ENCODE measurements at places on chromosomes 11 and 22.

GRCh38 chr22:46058091-46058420, 81.1 kb upstream of the WNT7B start:
- peaks cover 76% of the 10 kb centered on the region for H3K27me3 ChIP-seq
- no peaks in the 10 kb centered on the region for H3K36me3 ChIP-seq
- H3K4me1 ChIP-seq, result no peaks in the 10 kb centered on the region

GRCh38 chr11:48142889-48143288, 73.7 kb upstream of the OR4B1 start:
- no peaks in the 10 kb centered on the region for H3K4me1 ChIP-seq
- no peaks in the 10 kb centered on the region for H3K27me3 ChIP-seq
- no peaks in the 10 kb centered on the region for H3K36me3 ChIP-seq
- no peak overlapping the region for H3K4me3 ChIP-seq
- DNase-seq, result peak; percentile 21

DNA sequence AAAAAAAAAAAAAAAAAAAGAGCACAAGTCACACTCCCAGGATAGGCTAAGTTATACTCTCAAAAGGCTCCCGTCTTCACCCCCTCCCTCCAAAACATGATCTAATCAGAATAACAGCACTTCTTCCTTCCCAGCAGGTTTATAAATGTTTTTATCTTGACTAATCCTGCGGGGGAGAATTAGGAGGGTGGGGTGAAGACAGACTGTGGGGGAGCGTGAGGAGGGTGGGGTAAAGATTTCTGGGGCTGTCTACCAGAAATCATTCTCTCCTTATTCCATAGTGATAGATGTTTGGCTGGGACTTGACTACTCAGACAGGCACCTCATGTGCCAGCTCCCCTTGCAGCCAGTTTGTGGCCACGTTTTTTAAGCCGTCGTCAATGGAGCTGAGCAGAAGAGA, 17.0 kb downstream of the KCNE3 start:
- H3K4me3 ChIP-seq, result no peak overlapping the region
- H3K27ac ChIP-seq, result no peak overlapping the region
- no peaks in the 10 kb centered on the region for H3K36me3 ChIP-seq
- no peaks in the 10 kb centered on the region for H3K4me1 ChIP-seq

DNA sequence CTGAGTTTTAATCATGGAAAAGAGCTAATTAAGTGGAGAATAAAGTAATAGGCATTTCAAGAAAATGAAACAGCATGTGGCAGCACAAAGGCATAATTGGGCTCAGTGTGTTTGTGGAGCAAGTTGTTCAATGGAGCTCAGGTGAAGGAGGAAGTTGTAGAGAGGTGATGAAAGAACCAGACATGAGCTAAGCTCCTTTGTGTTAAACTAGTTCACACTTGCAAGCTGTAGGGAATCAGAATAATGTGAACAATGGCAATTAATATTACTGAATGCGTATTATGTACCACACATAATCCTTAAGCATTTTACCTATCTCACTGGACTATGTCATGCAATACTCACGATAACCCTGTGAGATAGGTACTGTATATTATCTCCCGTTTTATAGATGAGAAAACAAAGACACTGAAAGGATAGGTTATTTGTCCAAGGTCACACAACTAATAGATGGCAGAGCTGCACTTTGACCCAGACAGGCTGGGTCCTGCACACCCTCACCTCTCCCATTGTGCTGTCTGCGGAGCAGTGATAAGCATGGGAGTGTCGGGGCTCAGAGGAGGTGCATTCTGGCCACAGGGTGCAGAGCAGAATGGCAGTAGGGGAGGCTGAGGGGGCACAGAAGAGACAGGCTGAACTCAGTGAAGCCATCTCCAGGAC, 8.9 kb downstream of the OLFML1 start:
- H3K27me3 ChIP-seq, result no peaks in the 10 kb centered on the region
- no peak for DNase-seq
- no peak overlapping the region for H3K4me3 ChIP-seq
- peaks cover 5% of the 10 kb centered on the region for H3K4me1 ChIP-seq
- no peak overlapping the region for H3K27ac ChIP-seq

GRCh38 chr11:95586155-95586554, 203.4 kb downstream of the FAM76B start:
- no peaks in the 10 kb centered on the region for H3K36me3 ChIP-seq
- H3K27me3 ChIP-seq, result no peaks in the 10 kb centered on the region
- H3K4me3 ChIP-seq, result no peak overlapping the region
- H3K27ac ChIP-seq, result no peak overlapping the region
- no peak for DNase-seq

DNA sequence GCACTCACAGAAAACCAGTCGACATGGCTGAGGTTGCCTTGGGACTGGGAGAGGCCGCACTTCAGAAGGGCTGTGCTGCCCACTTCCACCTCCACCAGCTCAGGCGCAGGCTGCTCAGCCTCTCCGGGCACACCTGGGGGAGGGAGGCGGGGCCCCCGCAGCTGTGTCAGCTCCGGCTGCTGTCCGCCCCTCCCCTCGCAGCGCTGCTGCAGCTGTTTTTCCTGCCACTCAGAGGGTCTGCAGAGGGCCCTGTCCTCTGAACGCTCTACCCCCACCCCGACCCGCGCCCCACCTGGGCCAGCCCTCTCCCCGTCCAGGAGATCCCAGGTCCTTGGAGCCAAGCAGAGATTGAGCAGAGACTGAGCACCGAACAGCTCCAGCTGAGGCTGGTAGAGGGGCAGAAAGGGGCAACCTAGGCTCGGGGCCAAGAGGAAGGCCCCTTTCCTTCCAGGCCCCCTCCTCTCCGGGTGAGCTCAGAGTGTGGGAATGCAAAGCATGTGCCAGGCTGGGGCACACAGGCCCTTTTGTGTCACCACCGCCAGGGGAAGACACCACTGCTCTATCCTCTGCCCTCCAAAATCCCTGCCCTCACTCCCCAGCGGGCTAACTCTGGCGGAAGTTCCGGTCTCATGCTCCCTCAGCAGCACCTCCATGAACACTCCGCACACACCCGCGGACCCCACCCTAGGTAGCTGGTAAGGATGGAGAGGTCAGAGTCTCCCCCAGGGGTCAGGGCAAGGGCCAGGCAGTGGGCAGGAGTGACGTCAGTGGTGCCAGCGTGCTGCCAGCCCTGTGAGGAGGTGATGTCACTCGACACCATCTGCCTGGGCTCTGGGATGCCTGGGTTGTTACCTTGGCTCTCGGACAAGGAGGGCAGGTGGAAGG, 1.6 kb downstream of the MCAM start:
- peak; percentile 61 for DNase-seq
- peak overlapping the region; percentile 74 for H3K4me3 ChIP-seq
- peaks cover 35% of the 10 kb centered on the region for H3K27me3 ChIP-seq
- peaks cover 47% of the 10 kb centered on the region for H3K4me1 ChIP-seq
- no peak overlapping the region for H3K27ac ChIP-seq

GRCh38 chr11:57406337-57406904, 16.0 kb upstream of the PRG2 start:
- DNase-seq, result no peak
- H3K27me3 ChIP-seq, result no peaks in the 10 kb centered on the region
- H3K4me1 ChIP-seq, result no peaks in the 10 kb centered on the region
- H3K27ac ChIP-seq, result no peak overlapping the region

DNA sequence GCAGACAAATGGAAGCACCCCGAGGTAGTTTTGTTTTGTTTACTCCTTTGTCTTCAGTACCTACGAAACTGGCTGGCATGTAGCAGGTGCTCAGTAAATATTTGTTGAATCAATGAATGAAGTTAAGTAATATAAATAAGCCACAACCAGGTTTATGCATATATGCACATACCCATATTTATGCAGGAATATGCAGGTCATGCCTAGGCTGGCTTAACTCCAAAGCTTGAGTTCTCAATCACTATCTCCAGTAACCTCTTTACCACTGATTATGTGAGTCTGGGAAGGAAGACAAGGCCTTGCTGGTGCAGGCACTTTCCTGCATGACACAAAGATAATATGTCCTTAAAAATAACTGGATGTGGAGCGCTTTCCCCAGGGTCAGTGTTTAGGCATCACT, 27.5 kb downstream of the ARL14EP start:
- H3K36me3 ChIP-seq, result no peaks in the 10 kb centered on the region
- no peak overlapping the region for H3K27ac ChIP-seq
- H3K27me3 ChIP-seq, result no peaks in the 10 kb centered on the region
- H3K4me1 ChIP-seq, result peaks cover 5% of the 10 kb centered on the region
- no peak overlapping the region for H3K4me3 ChIP-seq

DNA sequence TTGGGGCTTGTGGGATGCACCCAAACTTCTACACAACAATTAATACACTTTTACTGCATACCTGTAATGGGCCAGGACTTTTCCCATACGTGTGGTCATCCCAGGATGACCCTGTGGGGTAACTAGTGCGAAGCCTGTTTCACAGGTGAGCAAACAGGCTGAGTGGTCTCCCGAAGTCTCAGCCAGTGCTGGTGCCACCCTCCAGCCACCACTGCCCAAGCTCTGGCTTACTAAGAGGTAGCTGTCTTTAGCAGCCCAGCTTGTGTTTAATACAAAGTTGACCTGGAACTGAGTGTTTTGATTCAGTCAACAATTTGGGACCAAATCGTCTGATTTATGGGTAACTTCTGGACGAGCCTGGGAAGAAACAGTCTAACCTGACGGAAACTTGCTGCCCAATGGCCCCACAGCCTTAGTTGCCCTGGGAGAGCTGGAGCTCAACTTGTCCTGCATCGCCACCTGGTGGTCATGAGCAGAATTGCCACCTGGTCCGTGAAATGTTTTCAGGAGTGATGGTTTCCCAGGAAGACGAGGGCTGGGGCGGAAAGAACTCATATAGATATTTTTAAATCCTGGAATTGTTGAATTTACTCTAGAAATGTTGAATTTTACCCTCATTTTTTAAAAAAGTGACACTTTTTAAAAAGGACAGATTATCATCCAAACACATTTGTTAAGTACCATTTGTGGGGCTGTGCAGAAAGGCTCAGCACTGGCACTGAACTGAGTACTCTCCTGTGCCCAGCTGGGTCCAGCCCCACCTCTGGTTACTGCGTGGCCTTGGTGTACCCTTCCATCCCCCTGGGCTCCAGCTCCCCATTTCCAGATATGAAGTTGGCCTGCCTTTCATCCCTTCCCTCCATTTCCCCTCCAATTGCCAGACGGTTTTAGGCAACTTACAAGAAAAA, 95.5 kb upstream of the PARVA start:
- H3K27me3 ChIP-seq, result no peaks in the 10 kb centered on the region
- no peak overlapping the region for H3K27ac ChIP-seq
- no peak overlapping the region for H3K4me3 ChIP-seq
- H3K36me3 ChIP-seq, result no peaks in the 10 kb centered on the region
- H3K4me1 ChIP-seq, result peaks cover 4% of the 10 kb centered on the region
- DNase-seq, result peak; percentile 84

- no peak overlapping the region for H3K27ac ChIP-seq
- H3K36me3 ChIP-seq, result no peaks in the 10 kb centered on the region
- H3K4me3 ChIP-seq, result no peak overlapping the region
- H3K4me1 ChIP-seq, result no peaks in the 10 kb centered on the region
- no peaks in the 10 kb centered on the region for H3K27me3 ChIP-seq
- no peak for DNase-seq
Observed at GRCh38 chr11:30967579-30967978, 381.4 kb upstream of the MPPED2 start.

DNA sequence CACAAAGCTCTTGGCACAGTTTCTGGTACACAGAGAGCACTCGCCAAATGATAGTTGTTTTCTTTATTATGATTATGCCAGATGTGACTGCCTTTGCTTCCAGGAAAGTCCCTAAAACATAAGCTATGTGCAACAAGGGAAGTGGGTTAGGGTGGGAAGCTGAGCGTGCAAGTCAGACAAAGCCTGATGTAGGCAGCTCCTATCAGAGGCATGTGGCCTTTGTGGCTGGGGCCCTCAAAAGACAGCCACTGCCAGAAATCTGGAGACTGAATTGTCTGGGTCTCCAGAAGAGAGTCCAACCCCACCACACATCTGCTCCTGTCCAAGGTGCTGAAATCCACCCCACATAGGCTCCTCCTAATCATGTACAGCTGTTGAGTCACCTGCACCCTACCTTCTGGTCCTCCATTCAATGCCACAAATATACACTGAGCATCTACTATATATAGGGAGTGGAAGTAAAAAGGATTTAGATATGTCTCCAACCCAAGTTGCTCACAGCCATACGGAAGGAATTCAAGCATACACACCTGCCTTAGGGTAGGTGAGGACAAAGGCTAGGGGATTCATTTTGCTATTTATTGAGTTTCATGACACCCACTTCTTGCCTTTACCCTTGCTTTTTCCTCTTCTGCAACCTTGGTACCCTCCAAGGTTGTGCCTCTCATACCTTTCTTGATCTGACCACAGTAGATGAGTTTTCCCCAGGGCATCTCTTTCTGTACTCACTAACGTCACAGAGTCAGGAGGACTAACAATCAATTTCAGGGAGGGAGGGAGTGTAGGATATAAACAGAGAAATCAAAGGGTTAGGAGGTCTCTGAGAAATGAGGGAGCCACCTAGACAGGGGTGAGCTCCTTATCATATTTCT, 12.4 kb downstream of the SEC14L3 start:
- no peaks in the 10 kb centered on the region for H3K36me3 ChIP-seq
- peaks cover under 1% of the 10 kb centered on the region for H3K27me3 ChIP-seq
- peak; percentile 75 for DNase-seq
- H3K4me1 ChIP-seq, result no peaks in the 10 kb centered on the region
- H3K4me3 ChIP-seq, result no peak overlapping the region

DNA sequence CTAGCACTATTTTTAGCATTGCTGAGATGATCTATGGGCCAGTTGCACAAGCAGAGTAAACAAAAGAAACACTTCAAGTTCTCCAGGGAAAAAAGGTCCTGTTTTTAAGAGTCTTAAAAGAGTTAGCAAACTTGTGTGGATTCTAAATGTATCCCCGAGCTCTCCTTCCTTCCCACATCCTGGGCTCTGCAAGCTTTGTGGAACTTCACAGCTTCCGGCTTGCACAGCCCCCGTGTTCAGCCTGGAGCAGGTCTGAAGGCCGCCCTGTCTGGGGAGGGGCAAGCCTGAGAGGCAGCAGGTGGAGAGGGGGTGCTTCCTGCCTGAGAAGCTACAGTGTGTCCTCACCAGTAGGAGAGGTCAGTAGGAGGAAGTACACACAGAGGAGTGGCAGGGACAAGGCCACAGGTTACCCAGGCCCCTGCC, 35.1 kb upstream of the SUSD2 start:
- peak overlapping the region; percentile 16 for H3K27ac ChIP-seq
- peaks cover 1% of the 10 kb centered on the region for H3K4me1 ChIP-seq
- DNase-seq, result peak; percentile 26

GRCh38 chr11:26474401-26474800, 97.7 kb downstream of the MUC15 start:
- no peak for DNase-seq
- H3K4me1 ChIP-seq, result no peaks in the 10 kb centered on the region
- no peaks in the 10 kb centered on the region for H3K27me3 ChIP-seq
- no peak overlapping the region for H3K27ac ChIP-seq
- no peak overlapping the region for H3K4me3 ChIP-seq
- H3K36me3 ChIP-seq, result no peaks in the 10 kb centered on the region
